ENCODE measurements at places on chromosomes 1 and 21.

DNA sequence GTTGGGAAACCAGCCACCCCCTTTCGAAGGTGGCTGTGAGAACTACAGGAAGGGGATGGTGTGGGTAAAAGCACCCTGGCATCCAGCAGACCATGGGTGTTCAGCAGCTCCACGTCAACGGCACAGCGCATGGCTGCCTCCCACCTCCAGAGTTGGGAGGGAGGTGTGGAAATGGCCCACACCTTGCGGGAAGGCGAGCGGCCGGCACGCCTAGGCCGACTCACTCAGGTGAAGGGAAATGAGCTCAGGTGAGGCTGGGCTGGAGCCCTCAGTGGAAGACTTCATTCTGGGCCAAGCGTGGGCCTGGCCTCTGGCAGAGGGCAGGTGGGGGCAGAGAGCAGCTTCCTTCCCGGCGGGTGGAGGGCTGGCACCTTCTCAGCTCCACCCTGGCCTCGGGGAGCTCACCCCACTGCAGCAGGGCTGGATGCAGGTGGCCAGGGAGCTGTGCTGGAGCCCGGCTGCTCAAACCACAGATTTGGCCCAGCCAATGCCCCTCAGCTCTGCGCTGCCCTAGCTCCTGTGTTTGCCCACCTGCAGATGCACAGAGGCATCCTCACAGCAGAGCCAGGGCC, 24.8 kb upstream of the ALDH4A1 start:
- no peak for DNase-seq

- DNase-seq: no peak
These were observed 17.6 kb downstream of the COL8A2 start for GRCh38 chr1:36107394-36107793.

DNA sequence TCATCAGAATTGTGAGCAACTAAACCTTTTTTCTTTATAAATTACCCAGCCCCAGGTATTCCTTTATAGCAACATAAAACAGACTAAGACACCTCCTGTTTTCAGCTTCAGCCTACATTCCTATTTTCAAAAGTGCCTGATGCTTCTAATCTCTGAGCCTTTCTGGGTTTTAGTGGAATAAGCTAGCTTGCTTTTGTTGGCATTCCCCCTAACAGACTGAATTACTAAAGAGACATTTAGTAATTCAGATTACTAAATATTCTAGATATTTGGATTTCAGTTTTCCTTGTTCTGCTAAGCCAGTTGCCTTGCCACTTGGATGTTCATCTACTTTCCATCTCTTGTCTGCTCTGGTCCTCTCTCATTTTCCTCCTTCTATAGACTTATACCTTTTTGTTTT, 10.5 kb upstream of the GNG12 start:
- DNase-seq: no peak

DNA sequence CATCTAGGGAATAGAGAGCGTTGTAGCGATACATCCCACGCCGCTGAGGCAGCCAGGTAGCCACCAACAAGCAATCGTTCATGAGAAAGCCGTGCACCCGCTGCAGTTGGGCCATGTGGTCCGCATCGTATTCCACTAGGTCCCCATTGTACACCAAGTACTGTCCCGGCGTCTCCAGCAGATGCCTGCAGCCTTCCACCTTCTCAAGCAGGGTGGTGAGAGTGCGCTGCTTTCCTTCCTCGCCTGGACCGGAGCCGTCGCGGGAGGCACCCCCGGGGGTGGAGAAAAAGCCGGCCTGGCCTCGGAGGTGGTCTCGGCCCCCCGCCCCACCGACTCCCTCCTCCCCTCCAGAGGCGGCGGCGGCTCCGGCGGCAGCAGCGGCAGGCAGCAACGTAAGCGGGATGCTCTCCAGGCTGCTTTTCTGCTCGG, 595 bp downstream of the EXOC8 start:
- no peak for DNase-seq

DNA sequence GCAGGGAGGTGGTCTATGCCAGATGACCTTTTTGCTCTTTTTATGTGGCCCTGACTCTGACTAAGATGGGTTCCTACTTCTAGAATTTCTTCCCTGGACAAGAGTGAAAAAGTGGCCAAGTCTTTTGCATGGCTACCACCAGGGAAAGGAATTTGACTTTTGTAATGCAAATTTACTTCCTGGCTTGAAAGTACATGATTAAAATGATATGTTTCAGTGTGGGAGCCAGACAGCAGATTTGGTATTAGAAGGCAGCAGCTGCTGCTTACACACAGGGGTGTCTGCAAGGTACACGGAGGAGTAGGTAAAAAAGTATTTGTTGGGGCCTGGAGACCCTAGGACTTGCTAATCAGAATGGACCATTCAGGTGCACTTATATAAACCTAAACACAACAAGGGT, 78.4 kb downstream of the KCND3 start:
- no peak for DNase-seq

- DNase-seq: no peak
These were observed 86.9 kb downstream of the MPZL1 start for GRCh38 chr1:167808690-167809089.

- DNase-seq: no peak
These were observed 10.1 kb upstream of the IL10RB start for GRCh38 chr21:33256019-33256418.

GRCh38 chr21:43865540-43866259, 677 bp downstream of the AGPAT3 start:
- no peak for DNase-seq

DNA sequence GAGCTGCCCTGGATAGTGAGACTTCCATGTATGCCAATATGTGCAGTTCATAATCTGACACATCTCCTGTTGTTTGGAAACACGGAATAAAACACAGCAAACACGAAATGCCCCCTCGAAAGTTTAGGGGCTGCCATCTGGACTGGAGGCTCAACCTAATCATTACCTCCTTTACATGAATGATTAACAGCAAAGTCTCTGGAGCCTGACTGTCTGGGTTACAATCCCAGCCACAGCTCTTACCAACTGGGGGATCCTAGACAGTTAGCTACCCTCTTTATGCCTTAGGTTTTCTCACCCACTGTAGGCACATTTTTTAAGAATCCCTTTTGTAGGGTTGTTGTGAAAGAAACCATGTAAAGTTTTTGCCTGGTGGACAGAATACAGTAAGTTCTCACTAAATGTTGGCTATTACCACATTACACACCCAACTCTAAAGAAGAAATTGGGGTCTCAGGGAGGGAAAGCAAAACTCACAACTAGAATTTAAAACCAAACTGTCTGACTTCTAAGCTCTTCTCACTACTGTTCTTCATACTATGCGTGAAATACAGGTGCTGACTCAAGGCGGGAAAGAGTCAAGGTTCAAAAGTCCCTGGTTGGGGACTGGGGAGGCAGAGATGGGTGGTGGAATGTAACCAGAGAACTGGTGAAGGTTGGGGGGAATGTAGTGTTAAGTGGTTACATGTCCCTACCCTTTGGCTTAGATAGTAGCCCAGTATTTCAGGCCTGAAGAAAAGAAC, 24.2 kb downstream of the CYP4A22 start:
- no peak for DNase-seq

- no peak for DNase-seq
These were observed 83.8 kb downstream of the NIBAN1 start for GRCh38 chr1:184890539-184890973.

Measured in substantia nigra (tissue), 51 donors.